ENCODE measurements at places on chromosomes 3 and 15.

DNA sequence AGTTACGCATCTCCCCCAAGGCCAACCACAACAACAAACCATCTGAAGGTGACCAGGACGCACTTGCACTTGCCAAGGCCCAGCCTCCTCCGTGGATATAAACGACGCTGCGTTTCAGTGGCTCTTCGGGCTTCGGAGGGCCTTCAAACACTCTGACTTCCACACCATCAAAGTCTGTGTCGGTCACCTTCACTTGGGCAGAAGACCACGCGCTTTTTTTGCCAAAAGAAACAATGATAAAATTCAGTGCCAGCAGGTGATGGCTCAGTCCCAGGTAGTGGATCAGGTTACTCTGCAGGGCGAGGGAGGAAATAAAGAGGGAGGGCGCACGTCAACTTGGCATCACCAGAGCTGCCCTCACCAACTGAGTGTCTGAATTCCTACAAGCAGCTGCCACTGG is 63.0 kb downstream of the NCEH1 start:
- DNase-seq = no peak

DNA sequence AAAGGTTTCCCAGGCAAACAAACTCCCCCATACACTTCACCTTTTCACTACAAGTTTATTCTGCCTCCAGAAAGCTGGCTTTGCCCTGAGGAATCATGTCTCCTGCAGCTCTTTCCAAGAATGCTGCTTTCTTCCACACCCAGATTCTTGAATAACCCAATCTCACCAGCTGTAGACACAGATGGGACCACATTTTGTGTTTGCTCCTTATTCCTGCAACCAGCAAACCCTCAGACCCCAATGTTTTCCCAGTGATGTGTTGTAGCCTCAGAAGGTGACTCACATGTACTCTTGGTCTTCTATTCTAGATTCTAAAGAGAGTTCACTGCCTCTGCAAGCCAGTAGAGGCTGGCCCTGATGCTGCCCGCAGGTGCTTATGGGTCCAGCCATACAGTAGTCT is 23.6 kb upstream of the TRIM59 start:
- DNase-seq = no peak

GRCh38 chr3:45564172-45564571 is 30.4 kb upstream of the LIMD1 start:
- no peak for DNase-seq

DNA sequence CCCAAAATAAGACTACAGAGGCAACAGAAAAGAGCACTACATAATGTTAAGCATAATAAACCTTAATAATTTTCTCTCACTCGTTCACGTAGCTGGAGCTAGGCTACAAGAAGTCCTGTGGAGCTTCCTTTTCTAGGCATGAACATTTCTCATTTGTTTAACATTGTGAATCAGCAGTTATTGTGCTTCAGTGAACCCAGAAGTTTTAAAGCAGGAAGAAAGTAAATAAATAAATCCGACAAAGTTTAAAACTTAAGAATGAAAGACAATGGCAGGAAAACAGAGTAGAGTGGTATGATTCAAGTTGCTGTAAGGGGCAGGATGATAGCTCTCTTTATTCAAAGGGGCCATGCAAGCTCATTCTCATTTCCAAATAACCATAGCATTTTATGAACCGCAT is 191.8 kb downstream of the LSAMP start:
- no peak for DNase-seq

DNA sequence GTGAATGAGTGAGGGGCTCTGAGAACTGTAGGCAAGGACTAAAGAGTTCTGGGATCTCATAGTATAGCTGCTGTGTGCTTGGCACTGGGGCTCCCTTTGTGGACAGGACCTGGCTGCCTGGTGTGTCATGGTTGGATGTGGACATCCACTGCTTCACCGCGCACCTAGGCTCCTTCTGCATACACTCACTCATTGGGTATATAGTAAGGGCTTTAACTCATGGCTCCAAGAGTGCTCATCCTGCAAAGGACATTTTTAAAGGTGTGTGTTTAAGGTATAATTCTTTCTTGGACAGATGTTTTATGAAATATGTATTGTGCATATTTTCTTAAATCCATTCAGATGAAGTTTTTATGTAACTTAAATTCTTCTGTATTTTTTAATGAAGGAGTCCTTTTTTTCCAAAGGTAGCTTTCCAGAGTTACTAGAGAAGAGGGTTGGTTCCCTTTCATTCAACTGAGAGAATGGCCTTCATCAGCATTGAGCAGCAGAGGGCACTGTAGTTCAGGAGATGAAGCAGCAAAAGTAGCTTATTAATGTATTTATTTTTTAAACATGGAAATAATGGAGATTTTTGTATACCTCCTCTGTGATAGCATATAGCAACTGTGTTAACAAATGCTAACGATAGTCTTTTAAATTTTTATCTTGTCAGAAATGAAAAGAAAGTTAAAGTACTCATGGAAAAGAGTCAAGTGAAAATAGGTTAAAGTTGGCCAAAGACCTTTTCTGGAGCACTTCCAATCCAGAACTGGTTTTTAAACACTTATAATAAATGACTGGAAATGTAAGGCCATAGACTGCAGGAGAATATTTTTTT is 25.2 kb downstream of the OXNAD1 start:
- no peak for DNase-seq

DNA sequence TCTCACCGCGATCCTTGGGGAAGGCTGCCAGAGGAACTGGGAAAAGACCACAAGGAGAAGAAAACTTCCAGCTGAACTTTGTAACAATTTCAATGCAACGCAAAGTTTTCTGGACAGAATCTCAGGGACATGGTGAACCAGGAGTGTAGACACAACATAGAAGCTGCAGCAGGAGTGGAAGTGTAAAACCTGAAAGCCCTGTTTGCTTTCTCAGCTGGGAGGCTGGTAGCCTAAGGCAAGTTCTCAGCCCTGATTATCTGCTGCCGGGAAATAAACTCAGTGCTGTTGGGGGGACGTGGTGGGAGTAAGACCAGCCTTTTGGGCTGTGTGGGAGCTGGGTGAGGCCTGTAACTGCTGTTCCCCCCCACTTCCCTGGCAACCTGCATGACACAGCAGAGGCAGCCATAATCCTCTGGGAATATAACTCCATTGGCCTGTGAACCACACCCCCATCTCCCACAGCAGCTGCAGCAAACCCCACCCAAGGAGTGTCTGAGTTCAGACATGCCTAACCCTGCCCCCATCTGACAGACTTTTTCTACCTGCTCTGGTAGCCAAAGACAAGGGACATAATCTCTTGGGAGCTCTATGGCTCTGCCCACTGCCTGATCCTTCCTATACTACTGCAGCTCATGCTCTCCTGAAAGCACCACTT is 106.7 kb downstream of the ZNF621 start:
- no peak for DNase-seq

DNA sequence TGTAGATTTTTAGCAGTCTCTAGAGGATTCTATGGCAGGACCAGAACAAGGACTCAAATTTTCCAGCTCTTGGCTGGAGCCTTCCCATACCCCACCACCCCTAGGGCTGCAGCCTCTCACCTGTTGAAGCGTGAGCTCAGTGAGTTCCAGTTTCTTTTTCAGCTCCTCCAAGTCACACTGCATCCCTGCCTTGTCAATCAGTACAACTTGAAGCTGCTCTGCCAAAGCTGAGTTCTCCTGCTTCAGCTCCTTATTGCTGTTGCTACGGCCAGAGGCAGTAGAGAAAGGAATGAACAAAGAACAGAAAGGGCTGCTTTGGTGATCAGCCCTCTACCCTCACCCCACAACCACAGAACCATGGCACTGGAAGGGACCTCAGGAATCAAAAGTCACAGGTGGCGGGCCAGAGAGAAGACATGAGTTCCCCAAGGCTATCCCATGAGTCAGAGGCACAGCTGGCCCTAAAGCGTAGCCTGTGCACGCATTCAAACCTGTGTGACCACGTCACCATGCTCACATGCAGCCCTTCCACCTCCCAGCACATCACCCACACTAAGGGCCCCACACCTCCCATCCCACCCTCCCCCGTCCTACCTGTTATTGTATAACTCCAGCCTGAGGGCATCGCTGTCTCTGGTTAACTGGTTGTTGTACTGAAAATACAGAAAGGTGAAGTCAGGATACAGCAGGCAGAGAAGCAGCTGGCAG is 83.3 kb upstream of the C2CD4B start:
- no peak for DNase-seq

DNA sequence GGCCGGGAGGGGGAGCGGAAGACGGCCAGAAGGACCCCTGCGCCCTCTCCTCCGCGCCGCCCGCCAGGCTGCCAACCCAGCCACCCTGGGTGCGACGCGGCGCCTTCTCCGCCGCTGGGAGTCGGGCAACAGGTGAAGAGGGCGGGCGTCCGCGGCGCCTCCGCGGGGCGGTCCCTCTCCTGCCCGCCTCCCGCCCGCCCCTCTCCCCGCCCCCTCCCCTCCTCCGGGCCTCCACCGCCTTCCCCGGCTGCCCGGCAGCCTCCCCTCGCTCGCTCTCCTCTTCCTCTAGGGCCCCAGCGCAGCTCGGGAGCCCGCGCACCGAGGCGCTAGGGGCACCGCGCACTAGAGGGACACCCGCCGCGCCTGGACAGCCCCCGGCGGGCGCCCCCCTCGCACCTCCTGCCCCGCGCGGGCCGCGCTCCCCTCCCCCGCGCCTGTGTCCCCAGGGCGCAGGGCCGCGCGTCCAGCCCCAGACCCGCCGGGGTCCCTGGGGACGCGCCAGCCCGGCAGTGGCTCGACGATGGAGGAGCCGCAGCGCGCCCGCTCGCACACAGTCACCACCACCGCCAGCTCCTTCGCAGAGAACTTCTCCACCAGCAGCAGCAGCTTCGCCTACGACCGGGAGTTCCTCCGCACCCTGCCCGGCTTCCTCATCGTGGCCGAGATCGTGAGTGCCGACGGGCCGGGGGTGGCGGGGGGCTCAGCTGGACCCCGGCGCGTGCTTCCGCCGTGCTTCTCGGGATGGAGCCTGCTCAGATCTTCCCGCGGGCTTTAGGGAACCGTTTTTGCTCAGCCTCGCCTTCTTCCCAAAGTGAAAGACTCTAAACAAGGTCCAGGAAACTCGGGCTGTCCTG is at the start of gene CMTM8:
Gene CMTM8 (plus strand): TSS at position 228 of the 854 bp plus-strand sequence. CDS start 293 bp downstream, at position 521.
- peak; percentile 16 for DNase-seq

DNA sequence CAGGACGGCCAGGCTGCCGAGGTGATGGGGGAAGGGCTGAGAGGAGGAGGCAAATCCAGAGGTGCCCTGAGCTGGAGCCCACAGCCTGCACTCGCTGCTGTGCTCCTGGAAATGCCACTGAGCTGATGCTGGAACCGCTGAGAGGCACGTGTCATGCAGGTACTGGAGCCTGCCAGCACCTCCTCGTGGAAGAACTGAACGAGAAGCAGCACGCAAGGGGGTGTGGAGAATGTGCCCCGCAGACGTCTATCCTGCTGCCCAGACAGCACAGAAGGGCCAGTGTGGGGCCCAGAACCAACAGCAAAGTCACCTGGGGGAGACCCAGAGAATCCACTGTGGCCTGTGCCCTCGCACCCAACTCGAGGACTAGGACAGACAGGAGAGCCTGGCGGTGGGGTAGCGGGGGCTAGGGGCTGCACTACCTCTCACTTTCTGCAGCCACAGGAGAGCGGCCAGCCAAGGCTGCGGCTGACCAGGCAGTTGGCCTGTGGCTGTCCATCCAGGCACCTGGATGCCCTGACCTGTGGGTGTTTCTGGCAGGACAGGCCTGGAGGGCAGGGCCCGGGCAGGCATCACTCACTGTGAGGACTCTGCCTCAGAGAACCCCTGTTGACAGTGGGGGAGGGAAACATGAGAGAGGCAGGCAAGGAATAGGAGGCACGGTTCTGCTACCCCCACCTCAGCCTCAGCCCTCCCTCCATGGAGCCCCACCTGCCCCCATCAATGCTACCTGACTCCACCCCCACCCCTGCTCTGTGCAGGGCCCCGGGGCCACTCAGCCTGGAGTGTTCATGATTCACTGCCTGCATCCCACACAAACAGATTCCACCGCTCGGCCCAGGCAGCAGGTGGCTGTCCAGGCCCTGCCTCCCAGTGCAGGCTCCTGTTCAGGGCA is 213.1 kb downstream of the TBC1D2B start:
- DNase-seq = no peak

DNA sequence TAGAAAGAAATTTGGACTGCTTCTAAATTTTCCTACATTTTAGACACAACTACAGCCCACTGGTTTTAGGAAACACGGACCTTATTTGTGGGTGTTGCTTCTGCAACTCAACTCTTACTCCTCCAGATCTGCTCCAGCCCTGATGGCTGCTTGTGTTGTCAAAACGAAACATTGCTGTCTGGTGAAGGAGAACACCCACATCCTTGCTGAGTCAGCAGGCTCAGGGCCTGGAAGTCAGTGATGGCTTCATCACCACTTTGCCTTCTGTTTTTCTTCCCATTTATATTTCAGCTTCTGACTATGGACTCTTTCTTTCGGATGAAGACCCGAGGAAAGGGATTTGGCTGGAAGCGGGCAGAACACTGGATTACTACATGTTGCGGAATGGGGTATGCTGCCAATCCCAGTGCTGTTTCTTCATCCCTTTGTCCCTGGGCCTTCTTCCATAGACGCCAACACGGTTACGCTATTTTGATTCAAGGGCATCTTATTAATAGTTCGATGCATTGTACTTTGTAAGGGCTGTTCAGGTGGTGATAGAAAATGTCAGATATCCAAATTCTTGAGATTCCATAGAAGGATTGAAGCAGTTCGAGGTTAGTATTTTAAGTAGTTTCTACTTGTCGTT is 392.6 kb upstream of the TPM1 start:
- no peak for DNase-seq

DNA sequence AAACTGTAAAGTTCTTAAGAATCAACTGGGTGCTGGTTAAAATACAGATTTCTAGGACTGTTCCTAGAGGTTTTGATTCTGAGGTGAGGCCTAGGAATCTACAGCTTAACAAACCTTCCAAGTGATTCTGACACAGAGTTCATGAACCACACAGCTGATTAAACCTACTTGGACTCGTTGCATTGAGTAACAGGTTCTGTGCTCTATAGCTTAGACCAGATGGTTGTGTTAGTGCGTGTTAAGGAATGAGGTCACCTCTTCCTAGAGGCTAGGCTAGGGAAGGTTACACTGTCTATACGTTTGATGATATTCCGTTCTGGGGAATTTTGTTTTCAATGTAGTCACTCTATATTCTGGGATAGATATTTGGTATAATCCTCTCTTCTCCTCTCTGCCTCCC is 21.9 kb downstream of the EID1 start:
- no peak for DNase-seq

- DNase-seq = no peak
These were observed 115.8 kb downstream of the DUT start for GRCh38 chr15:48447058-48447457.

DNA sequence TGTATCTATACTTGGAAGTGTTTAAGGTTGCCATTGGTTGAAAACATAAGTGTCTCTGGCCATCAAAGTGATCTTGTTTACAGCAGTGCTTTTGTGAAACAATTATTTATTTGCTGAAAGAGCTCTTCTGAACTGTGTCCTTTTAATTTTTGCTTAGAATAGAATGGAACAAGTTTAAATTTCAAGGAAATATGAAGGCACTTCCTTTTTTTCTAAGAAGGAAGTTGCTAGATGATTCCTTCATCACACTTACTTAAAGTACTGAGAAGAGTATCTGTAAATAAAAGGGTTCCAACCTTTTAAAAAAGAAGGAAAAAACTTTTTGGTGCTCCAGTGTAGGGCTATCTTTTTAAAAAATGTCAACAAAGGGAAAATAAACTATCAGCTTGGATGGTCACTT is 19.7 kb downstream of the B3GNT5 start:
- no peak for DNase-seq

Data from bone marrow (tissue), 2 donors.